ENCODE measurements at places on chromosomes 11 and 22.

GRCh38 chr11:123461164-123461563 is 31.1 kb downstream of the GRAMD1B start:
- no peak for DNase-seq

DNA sequence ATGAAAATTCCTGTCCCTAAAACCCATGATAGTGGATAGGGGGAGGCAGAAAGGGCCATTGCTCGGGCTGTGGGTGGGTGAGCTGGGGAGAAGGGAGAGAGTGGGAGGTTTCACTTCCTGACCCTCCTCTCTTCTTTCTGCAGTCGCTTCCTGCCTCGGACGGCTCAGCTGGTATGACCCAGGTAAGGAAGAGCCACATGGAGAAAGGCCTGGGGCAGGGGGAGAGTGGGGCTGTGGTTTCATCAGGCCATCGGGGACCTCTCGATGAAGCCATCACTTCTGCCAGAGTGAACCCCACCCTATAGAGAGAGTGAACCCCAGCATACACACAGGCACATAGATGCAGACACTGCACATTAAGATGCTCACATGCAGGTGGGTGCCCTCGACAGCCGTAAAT is 12.6 kb downstream of the CD5 start:
- no peak for DNase-seq

DNA sequence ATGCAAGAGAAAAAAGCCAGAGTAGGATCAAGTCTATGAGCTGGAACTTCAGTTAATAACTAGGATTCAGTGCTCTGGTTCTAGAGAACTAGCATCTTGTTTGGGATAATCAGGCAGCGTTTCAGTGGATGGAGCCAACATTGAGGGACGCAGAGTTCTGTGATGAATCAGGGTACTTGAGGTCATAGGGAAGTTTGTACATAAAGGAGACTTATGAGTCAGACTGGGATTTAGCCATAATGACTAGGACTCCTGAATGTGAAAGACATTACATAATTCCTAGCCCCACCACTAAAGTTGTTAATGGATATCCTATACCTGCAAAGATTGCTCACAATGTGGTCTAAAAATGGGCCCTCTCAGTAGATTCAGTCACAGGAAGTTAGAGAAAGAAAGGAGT is 6.8 kb downstream of the SLN start:
- no peak for DNase-seq

DNA sequence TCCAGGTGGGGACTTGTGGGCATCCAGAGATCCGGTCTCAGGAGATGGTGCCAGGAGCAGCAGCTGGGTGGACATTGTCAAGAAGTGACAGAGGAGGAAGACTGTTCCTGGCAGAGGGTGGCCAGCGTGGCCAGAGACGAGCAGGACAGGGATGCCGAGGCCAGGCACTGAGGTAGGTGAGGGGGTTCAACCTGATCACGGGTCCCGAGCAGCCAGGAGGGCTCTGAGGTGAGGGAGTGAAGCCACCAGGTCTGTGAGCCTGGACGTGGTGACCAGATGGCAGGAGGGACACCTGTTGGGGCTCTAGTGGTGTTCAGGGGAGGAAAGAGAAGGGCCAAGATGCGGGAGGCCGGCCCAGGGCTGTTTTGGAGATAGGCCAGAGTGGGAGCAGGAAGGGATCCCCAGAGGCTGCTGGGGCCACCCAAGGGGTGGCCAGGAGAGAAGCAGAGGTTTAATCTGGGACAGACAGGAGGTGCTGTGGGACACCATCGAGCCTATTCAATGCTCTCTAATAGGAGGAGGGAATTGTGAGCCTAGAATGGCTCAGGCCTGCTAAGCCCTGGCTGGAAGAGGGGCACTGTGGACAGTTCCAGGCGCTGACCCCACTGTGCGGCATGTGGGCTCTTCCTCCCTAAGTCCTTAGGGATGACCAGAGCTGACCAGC is 6.3 kb downstream of the PPM1F start:
- DNase-seq: no peak

DNA sequence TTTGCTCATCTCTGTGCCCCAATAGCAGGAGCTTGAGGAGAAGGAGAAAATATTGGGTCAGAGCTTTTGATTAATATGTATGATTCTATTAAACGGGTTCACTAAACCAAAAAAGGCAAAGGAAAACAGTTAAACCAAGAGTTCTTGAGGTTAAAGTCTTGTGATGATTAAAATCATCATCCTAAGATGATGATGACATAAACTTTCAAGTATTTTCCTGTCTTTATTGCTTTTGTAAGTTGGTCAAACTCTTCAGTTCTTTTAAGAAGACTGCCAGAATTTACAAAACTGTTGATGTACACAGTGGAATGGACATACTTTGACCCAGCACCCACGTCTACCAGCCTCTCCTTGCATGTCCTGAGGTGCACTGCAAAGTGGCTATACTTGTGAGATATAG is 41.0 kb downstream of the FDX1 start:
- DNase-seq: no peak

- DNase-seq: no peak
These were observed 74.2 kb downstream of the CACNG2 start for GRCh38 chr22:36629320-36629719.

DNA sequence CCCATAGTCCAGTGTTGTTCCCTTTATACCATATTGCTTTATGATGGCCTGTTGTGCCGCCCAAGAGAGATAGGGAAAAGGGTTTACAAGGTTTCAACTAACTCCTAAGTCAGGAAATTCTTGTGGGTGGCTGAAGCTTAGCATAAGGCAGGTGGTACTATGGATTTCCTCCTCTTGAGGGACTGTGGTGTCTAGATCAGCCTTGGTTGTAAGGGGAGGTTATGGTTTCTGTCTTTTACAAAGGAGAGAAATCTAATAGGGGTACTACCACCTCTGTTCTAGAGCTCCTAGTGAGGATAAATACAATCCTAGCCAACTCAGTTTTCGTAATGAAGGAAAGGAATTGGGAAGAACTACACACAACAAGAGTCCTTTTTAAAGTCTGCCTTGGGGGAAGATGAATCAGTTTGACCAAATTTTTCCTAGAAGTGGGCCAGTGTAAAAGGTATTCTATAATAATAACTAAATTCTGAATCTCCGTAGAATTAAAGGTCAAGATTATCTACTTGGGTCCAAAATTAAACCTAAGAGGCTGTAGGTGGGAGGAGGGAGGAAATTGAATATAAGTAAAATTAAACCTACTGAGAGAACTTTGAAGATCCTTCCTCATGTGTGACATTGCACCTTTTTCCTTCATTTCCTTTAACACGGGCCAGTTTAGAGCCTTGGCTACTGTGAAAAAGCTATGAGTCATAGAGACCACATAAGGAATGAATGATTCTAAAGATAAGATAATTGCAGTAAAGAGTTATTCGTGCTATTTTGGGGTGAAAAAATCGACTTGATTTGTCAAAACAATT is 17.2 kb downstream of the DLAT start:
- DNase-seq: no peak

DNA sequence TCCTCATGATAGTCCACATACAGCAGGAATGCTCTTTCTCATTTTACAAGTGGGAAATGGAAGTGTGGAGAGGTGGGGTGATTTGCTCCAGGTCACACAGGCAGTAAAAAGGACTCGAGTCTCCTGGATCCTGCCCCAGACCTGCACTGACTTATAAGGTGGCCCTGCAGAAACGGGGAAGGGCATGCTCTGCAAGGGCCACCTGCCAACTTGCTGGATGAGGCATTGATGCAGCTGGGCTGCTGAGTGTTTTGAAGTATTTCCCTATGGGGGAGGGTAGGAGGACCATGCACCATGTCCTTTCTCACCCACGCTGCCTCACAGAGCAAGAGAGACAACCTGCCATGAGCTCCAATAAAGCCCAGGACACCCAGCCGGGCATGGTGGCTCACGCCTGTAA is 36.9 kb downstream of the OR6Q1 start:
- DNase-seq: no peak

DNA sequence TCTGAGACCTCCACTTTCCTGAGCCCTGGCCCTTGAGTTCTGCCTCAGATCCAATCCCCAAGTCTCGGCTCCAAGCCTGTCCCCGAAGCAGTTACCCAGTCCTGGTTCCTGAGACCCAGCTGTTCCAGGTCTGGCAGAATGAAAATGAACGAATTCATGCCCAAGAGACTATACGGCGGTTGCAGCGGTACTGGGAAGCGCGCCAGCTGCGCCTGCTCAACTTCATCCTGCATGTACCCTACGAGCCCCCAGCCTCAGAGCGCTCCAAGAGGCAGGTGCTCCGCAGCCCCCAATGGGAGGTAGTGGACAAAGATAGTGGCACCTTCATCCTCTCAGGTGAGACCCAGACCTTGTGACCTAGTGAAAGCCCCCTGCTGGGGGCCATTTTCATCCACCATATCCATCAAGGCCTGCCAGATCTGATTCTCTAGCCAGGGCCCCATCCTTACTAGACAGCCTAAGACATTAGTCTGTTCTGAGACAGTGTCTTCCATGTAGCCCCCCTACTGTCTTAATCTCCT is 42.7 kb downstream of the DNHD1 start:
- DNase-seq: no peak

- DNase-seq: no peak
These were observed at the start of gene SH3BP1 for GRCh38 chr22:37639070-37639760. SH3BP1 (plus strand) TSS chr22:37639669; CDS start chr22:37639788, 119 bp downstream.
